Jurkat, Clone E6-1 (cell line): ENCODE measurements at places on chromosomes 13 and 19.
A peak's percentile ranks its signal among the peaks of the same experiment; 100 is the strongest.

DNA sequence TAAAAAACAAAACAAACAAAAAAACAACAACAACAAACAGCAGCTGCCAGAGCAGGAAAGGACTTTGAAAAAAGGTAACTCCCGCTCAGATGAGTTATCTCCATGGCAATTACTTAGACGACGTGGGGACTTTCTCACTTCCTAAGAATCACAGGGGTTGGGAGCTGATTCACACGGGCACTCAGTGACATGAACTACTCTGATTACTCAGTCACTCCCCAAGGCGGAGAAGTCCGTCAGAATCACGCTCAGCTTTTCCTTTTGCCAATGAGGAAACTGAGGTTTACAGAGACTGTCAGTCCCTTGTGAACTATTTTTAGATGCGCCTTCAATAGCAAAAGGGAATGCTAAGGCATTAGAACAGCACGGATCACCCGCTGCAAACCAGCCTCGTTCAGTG lies 32.3 kb upstream of the MATK start:
- DNase-seq, result no peak

DNA sequence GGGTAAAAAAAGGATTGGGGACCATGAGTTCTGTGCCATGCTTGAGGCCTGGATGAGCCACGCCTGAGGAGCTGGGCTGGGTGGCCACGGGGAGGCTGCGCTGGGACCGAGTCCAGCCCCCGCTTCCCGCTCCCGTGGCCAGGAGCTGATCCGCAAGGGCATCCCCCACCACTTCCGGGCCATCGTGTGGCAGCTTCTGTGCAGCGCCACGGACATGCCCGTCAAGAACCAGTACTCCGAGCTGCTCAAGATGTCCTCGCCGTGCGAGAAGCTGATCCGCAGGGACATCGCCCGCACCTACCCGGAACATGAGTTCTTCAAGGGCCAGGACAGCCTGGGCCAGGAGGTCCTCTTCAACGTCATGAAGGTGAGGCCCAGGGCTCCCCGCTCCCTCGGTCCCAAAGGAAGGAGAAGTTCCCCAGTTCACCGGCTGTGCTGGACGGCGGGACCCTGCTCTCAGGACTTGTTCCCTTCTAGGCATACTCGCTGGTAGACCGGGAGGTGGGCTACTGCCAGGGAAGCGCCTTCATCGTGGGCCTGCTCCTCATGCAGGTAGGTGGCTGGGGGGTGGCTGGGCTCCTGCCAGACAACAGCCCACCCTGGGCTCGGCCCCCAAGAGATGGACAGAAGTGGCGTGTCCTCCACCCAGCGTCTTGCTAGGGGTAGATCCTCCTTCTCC lies 18.9 kb downstream of the EVI5L start:
- DNase-seq, result no peak

GRCh38 chr13:98599502-98600328 lies 22.8 kb upstream of the STK24 start:
- no peak for DNase-seq

DNA sequence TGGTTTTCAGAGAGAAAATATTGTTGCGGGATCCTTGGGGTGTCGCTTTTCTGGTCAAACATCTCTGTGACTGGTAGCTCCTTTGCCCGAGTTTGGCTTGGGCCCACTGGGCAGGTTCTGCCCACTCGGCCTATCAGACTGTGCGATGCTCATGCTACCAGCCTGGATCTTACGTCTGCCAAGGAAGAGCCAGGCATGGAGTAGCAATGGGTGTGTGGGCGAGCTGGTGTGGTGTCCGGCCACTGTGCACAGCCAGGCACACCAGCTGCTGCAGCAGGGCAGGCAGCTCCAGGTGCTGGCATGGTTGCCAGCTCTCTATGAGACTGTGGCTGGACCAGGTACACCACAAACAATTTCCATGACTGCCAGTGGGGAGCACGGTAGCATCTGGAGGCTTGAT lies 1351.8 kb upstream of the PCDH20 start:
- DNase-seq, result no peak

GRCh38 chr19:39968789-39969188 lies 2.2 kb upstream of the PSMC4 start:
- DNase-seq, result no peak

DNA sequence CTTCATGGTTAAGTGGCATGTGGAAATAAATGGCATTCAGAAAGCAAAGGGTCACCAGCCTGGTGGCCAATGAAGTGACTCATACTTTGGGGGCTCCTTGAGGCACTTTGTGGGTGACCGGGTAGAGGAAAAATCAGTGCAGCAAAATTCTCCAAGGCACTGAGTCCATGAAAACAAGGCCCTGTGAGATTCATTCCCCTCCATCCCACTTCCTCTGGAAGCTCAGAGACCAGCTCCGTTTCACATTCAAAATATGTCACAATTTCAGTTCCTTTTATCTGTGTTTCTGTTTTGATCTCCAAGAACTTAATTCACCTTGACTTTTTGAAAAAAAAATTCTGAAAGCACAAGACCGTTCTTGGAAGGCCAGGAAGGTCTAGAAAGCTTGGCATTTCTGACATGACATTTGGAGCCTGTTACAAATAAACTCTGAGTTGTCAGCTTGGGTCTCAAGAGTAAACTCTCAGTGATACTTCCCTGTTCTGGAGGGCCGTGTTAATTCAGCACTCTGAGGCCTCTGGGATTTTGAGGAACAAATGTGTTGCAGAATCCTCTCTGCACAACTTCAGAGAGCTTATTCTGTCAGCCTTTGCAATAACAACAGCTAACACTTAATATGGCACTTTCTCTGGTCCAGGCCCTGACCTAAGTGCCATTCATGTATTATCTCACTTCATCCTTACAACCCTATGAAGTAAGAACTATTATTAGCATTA lies 6.8 kb downstream of the CYSLTR2 start:
- DNase-seq, result no peak

DNA sequence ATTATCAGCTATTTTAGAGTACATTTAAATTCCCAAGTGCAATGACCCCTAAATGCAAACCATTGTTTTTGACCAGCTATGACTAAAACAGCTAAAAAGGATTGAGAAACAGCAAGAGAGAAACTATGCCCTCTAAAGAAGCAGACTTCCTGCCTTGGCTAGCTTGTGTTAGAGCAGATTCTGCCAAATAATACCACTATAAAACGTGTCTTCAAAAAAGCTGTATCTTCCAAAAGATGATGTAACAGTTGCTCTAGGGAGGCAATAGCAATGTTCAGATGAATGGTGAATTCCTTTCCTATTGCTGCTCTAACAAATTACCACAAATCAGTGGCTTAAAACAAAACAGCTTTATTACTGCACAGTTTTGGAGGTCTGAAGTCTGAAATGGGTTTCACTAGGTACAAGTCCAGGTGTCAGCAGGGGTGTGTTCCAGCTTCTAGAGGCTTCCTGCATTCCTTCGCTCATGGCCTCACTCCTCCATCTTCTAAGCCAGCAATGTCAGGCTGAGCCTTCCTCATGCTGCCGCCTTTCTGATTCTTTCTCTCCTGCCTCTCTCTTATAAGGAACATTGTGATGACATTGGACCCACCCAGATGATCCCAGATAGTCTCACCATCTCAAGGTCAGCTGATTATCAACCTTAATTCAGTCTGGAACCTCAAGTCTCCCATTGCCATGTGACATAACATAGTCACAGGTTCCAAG lies 84.5 kb downstream of the LRRC63 start:
- peak; percentile 84 for DNase-seq

GRCh38 chr13:113551081-113552000 lies 33.2 kb upstream of the TFDP1 start:
- DNase-seq, result no peak

DNA sequence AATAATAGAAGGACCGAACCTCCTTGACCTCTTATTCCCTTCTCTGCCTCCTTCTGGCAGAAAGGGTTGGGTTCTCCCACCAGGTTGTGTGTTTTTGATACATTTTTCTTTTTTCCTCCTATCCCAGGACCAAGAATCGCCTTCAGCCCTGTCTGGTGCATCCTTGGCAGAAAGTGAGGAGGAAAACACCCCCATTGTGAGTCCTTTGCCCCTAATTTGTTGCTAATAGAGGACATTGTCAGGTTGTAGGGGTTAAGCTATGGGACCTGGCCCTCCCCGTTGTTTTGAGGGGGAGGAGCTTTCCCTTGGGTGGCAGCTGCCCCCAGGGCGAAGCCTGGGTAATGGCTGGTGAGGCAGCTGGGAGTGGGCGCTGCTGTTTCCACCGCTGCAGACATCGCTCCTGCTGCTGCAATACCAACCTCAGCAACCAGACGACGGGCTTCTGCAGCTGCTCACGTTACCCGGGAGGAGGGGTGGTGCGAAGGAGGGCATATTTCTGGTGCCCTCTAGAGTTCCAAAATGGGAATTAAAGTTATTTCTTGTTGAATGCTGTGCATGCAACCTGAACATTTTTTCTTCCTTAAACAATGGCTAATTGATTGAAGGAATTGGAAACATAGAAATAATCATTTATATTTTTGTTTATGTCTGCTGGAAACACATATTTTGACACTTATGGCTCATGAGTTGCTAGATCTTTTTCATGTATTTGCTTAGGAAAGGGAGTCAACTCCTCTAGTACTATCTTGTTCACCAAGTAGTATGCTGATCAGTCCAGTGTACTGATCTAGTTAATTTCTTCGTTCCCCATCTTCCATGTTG lies 1.5 kb downstream of the ZMYM2 start:
- DNase-seq, result peak; percentile 96

GRCh38 chr19:6098574-6098973 lies 11.7 kb downstream of the RFX2 start:
- DNase-seq, result no peak

DNA sequence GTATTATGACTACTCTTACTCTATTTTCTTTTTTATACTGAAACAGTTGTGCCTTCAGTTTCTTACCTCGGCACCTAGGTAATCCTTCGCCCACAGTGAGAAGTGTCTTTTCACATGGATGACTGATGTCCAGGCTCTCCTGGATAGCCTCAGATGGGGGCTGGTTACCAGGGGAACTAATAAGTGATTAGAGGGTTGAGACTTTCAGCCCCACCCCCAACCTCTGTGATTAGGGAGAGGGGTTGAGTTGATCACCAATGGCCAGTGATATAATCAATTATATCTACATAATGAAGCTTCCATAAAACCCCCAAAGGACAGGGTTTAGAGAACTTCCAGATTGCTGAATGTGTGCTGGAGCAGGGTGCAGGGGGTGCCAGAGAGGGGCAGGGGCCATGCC lies 43.0 kb upstream of the GPR183 start:
- DNase-seq, result no peak

DNA sequence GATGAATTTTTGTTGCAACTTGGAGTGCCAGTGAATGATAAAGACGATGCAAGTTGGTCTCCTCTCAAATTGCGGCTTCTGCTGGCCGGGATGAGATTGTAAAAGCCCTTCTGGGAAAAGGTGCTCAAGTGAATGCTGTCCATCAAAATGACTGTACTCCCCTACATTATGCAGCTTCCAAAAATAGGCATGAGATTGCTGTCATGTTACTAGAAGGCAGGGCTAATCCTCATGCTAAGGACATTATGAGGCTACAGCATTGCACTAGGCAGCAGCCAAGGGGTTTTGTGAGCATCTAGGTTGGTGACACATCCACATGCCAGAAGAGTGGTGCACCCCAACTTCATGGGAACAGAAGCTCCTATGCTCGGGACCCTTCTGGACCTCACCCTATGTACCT lies 22.2 kb upstream of the KLF5 start:
- no peak for DNase-seq

GRCh38 chr19:5093297-5093928 lies 124.5 kb downstream of the KDM4B start:
- no peak for DNase-seq

- no peak for DNase-seq
Measured at GRCh38 chr13:105625691-105626090, 909.8 kb downstream of the EFNB2 start.

DNA sequence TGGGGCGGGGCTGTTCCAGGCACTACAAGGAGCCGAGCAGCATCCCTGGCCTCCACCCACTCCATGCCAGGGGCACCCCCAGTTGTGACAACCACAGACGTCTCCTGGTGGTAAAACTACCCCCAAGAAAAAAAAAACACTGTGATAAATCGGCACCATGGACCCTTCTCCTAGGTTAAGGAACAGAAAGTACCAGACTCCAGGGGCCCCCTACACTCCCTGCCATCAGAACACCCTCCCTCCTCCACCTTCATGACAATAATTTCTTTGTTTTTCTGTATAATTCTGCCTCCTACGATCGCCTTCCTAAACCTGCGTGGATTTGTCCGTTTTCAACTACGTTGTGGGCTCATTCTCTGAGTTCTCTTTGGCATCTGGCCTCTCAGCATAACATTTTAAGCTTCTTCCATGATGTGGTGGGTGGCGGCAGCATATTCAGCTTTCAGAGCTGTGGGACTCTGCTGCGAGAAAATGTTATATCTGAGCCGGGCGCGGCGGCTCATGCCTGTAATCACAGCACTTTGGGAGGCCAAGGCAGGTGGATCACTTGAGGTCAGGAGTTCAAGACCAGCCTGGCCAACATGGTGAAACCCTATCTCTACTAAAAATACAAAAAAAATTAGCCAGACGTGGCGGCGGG lies 8.6 kb downstream of the TLE2 start:
- no peak for DNase-seq

- DNase-seq, result no peak
Measured at GRCh38 chr13:65881561-65882155, 1348.5 kb downstream of the PCDH9 start.

DNA sequence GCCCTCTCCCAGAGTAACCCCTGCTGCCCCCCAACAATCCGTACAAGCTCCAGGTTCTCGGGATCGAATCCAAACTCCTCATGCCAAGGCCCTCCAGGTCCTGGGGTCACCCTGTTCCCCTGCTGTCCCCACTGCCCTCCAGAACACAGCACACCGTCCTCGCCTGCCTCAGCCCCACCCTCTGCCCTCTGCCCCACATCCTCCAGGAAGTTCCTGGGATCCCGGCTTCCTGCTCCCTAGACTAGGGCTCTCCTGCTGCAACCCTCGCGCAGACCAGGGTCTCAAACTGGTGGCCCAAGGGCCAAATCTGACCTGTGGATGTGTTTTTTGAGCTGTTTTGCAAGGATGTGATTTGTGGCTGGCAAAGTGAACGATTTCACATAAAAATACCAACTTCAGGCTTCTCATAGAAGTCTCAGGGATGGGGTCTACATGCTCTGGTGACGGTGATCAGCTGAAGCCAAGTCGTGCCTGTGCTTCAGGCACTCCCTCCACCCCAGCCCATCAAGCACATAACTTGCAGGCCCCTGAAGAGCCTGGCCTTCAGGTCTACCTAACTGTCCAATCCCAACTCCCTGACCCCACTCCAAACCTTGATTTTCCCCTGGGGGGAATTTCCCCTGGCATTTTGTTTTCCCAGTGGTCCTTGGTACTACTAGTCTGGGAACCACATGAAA lies 1.8 kb downstream of the RABAC1 start:
- DNase-seq, result no peak

GRCh38 chr19:14954071-14954655 lies 12.9 kb downstream of the OR7C2 start:
- DNase-seq, result no peak
